ENCODE measurements at places on chromosomes 3 and 15. TPM values are rescaled to one million over a fixed set of nuclear protein-coding genes. Genes with fewer than 3 reads are reported as not detected.

Gene SENP8
- 2.1 TPM for total RNA-seq

Gene DCUN1D1
- 42.9 TPM for total RNA-seq

Gene CYP1A2
- not detected for total RNA-seq

Gene GBE1
- total RNA-seq, result 92.1 TPM

Gene NME9
- not detected for total RNA-seq

Gene AMT
- 0.56 TPM for total RNA-seq

Gene PRRT3
- 1.1 TPM for total RNA-seq

Gene SNURF
- total RNA-seq, result 19.6 TPM

Gene DUOX2
- total RNA-seq, result not detected

Gene PLSCR2
- total RNA-seq, result not detected

Gene P2RY14
- not detected for total RNA-seq

Gene FGF12
- total RNA-seq, result 0.16 TPM

Gene RASGRF1
- total RNA-seq, result 29.1 TPM

Gene ZNF385D
- 1.6 TPM for total RNA-seq
